Stimulated activated CD8-positive, alpha-beta memory T cell treated with anti-CD3 and anti-CD28 coated beads, Interleukin-15, amount 100 ng/mL, for 48 hours (primary cell): ENCODE measurements at places on chromosomes 1 and 21.
A peak's percentile ranks its signal among the peaks of the same experiment; 100 is the strongest.

DNA sequence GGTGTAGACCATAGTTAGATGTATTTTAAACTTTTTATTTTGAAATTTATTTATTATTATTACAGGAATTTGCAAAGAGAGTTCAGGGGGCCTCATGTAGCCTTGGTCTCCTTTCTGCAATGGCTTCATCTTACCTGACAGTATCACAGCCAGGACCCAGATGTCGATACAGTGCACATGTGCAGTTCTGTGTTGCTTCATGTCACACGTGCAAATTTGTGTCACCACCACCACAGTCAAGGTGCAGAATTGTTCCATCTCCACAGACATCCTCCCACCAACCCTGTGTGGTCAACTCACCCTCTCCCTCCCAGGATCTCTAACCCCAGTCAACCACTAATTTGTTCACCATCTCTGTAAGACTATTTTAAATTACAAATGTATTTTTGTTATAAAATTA, 184.5 kb downstream of the CAMTA1 start:
- no peak for DNase-seq

DNA sequence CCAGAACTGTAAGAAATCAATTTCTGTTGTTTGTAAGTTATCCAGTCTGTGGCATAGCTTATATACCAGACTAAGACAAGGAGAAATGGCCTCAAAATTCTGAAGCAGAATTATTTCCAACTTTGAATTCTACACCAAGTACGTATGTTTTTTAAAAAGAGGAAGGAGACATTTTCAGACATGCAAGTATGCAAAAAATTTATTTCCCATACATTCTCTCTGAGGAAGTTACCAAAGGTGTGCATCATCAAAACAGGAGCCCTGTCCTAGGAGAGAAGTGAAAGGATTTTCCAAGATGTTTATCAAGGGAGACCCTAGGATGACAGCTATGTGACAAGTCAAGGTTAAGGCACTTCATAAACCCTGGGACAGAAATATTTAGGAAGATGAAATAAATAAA, 49.3 kb upstream of the RABGAP1L start:
- no peak for DNase-seq

- no peak for DNase-seq
Observed at GRCh38 chr21:29115899-29116298, 14.5 kb upstream of the MAP3K7CL start.

- peak; percentile 9 for DNase-seq
Observed at GRCh38 chr1:10932088-10932487, 80.4 kb upstream of the TARDBP start.

GRCh38 chr1:200510228-200510623, 100.4 kb upstream of the ZNF281 start:
- peak; percentile 42 for DNase-seq

DNA sequence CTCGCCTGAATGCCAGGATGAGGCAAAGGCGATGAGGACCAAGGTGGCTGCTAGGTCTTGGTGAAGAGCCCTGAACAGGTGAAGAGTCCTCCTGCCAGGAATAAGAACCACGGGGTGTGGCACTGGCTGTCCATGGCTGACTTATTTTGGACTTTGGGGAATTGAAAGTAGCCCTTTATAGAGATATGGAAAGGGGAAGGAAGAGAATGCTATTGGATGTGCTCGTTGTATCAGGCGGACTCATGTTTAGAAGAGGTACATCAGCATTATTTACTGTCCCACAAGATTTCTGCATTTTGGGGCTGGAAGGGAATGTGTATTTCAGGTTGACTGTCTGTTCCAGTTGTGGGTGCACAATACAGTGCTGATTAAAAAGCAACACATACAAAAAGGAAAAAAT, 465.8 kb downstream of the DSCAM start:
- DNase-seq = no peak

DNA sequence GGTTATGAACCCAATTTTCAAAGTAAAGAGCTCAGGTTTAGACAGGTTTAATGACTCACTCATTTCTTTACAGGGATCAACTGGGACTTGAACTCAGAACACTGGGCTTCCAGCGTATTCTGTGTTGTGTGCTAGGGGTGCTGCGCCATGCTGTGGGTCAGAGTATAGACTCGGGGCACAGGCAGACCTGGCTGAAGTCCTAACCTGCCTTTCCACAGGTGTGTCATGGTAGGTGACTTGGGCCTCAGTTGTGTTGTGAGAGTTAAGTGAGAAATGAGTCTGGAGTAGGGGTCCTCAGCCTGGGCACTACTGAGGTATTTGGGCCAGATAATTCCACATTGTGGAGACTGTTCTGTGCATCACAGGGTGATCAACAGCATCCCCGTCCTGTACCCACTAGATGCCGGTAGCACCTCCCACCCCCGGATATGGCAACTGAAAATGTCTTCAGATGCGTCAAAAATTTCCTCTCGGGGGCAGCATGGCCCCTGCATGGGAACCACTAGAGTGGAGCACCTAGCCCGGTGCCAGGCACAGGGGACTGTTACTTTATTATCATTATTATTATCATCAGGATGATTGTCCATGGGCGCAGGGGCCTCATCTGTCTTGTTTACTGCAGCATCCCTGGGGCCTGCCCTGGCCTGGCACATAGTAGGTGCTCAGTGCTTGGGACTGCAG, 575.5 kb downstream of the PTPRU start:
- DNase-seq = no peak

DNA sequence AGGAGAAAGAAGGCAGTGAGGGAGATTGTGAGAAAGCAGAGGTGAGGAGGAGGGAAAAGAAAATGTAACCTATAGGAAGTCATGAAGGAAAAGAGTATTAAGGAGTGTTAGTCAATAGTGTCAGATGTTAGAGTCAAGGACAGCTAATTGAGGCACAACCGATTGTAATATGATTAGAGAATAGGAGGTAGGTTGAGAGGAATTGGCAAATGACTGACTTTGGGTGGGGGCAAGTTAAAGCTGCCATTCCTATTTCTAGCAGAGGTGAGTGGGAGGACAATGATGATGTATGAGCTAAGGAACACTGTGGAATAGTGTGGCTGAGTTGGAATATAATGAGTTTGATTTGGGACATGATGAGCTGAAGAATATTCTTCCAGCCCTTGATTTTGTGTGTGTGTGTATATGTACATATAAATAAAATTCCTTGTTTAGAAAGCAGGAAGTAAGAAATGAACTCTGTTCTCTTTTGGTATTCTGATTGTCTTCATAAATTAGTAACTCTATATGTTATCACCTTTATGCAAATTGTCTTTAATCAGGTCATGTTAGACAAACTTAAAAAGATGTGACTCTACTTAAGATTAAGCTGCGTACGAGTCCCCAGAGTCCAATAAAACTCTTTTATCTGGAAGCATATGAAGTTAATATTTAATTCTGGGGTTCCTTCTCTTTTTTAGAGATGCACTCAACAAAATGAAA, 98.4 kb downstream of the FNBP1L start:
- no peak for DNase-seq

GRCh38 chr1:43493661-43494450, 36.8 kb upstream of the PTPRF start:
- DNase-seq = no peak

GRCh38 chr1:196214866-196215265, 393.4 kb downstream of the KCNT2 start:
- no peak for DNase-seq

DNA sequence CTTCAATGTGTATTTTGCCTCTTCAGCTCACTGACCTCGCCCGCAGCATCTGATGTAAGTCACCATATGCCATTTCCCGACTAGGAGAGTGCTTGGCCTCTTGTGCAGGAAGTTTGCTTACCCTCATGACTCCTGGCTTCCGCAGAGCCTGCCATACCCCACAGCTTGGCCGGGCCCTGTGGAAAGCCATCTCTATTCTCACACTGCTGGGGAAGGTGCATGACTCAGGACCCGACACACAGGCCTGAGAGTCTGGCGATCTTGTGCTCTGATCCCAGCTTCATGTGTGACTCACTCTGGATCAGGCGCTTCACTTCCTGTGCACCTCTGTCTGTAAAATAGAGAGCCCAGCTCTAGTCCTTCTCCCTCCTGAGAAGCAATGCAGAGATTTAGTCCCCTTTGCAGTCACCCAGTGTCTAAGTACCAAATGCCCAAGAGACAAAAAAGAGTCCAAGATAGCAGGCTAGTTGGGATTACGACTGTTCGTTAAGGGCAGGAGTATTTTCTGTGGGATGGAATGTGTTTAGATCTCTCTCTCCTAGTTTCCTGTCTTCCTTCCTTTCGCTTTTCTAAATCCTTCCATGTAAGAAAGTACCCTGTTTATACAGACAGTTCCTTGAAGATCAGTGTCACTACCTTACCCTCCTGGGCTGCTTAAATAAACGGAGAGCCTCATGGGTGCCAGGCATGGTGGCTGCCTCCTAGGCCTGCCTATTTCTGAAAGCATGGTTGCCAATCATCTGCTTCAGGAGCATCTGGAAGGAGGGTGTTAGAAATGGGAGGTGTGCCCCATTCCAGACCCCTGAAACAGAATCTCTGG, 62.8 kb upstream of the KIF26B start:
- no peak for DNase-seq

- no peak for DNase-seq
Observed at GRCh38 chr1:45862008-45862407, 58.6 kb downstream of the MAST2 start.

- no peak for DNase-seq
Observed at GRCh38 chr1:89269277-89269676, 3.4 kb downstream of the GBP5 start.

GRCh38 chr1:218350035-218350525, 4.9 kb downstream of the TGFB2 start:
- DNase-seq = no peak

- no peak for DNase-seq
Observed at GRCh38 chr1:236163463-236164153, 21.3 kb downstream of the GPR137B start.

GRCh38 chr1:182309631-182310351, 81.8 kb downstream of the GLUL start:
- no peak for DNase-seq

DNA sequence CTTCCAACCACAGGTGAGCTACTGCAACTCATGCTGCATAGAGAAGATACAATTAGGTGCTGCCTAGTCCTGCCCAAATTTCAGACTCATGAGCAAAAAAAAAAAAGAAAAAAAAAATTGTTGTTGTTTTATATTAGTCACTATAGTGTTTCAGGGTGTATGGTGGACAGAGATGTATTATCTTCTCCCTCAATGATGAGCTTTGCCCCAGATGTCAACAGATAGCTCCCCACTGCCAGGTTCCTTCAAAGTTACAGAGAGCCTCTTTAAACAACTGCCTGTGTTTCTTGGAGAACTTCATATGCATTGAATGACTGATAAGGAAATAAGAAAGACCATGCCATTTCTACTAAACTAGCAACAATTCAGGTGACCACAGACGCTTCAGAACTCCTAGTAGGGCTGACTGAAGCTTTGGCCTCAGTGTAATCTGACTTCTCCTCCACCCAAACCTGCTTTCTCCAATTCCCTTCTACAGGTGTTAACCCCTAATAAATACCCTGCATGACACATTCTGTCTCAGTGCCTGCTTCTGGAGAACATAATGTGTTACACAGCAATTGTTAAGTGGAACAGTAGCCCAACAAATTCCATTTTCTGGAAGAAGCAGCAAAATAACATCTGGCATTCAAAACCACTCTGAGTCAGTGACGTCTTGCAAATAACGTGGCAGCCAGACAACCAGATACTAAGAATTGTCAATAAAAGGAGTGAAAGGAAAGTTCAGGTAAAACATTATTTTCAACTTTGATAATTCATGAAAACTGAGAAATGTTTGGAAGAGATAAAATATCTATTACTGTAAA, 147.7 kb downstream of the CDC42BPA start:
- no peak for DNase-seq

GRCh38 chr21:25929856-25930520, 195.2 kb downstream of the GABPA start:
- DNase-seq = no peak

DNA sequence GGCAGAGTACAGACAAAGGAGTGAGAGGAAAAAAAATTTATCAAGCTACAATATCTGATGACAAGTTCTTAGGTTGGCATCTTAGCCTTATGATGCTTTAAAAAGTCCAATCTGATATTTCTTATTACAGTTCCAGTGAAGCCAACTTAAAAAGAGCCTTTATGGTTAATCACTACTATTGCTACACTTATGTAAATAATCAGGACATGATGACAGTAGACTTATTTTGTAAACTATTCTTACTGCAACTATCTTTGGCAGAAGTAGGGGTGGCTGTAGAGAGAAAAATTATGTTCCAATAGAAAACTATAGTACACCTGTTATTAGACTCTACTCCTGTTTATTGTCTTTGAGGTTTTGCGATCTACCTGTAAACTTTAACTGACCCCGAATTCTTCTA, 25.8 kb upstream of the NUF2 start:
- no peak for DNase-seq

DNA sequence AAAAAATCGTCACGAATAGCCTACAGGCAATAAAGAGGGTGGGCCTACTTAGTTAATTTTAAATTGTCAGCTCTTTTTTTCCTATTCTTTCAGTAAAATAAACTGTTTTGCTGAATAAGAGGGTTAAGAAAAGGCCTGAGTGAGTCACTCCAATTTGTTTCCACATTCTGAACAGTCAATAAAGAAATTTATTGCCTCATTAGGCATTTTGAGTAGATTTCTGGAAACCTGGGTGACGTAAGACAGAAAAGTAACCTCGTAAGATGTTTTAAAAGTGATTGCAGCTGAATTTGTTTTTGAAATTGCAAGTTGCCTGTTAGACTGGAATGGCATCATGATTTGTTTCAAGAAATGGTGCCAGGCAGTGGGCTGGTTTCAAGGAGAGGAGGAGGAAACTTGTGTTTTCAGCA, 439.3 kb downstream of the USP25 start:
- no peak for DNase-seq

DNA sequence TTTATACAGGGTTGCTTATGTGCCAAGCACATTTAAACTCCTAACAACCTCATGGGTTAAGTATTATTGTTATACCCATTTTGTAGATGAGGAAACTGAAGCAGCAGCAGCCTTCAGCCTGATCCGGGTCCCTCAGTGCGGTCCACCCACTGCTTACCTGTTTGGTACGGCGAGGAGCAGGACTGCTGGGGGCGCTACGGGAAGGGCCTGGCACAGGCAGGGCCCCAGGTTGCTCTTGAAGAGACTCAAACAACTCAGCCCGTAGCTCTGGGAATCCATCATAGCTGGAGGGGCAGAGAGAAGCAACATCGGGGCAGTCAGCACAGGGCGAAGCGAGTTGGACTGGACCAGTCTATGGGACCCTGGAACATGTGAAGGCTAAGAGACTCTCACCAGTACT, 9.2 kb downstream of the DENND4B start:
- no peak for DNase-seq

- DNase-seq = no peak
Observed at GRCh38 chr1:4759671-4760070, 105.3 kb downstream of the AJAP1 start.

GRCh38 chr1:20276485-20277159, 14.1 kb upstream of the VWA5B1 start:
- no peak for DNase-seq
